ENCODE measurements at places on chromosomes 13 and 19.

GRCh38 chr13:21458813-21459701 is at the start of gene ZDHHC20:
Gene ZDHHC20, minus strand, starts transcription at chr13:21459303. Its CDS starts 132 bp downstream, at chr13:21459171.
- peak; percentile 94 for DNase-seq

- no peak for DNase-seq
Observed at GRCh38 chr19:1811942-1812425, at the start of gene ATP8B3. Gene ATP8B3, minus strand, starts transcription at chr19:1812276. Its CDS starts 540 bp downstream, at chr19:1811736.

DNA sequence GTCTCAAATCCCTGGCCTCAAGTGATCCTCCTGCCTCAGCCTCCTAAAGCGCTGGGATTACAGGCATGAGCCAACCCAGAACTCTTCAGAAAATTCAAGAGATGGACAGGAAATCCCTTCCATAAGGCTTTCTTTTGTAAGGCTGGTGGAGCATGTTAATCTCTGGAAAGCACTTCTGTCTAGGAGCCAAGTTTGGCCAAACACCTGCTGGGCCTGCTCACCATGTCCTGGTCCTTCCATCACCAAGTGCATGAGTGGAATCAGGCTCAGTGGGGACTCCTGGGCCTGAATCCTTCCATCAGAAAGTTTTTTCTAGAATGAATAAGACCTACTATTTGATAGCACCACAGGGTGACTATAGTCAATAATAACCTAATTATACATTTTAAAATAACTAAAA is 148.0 kb downstream of the DCLK1 start:
- no peak for DNase-seq

GRCh38 chr19:10102787-10103236 is 334 bp upstream of the ANGPTL6 start:
- no peak for DNase-seq

DNA sequence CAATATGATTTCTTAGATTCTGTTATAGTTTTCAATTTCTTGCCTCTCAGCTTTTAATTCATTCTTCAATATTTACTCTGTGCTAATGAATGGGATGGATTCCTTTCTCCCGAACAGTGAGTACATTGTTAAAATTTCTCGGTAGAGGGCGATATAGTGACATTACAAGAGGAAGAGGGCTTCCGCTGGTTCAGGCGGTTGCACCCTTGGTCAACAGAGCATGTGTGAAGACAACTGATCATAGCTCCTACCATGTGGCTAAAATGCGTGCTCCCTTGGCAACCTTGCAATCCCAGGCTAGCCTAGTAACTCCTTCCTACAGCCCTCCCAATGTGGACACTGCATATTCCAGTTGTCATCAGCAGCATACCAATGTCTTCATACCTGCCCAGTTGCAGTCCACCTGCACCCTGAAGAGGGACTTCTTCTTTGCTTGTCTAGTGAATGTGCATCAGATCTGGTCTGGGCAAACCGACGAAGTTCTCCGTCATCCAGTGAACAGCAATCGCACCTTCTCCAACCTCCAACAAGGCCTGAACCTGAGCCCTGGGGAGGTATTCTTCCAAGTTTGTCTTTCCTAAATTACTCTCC is 653.0 kb upstream of the GPC6 start:
- DNase-seq, result no peak

DNA sequence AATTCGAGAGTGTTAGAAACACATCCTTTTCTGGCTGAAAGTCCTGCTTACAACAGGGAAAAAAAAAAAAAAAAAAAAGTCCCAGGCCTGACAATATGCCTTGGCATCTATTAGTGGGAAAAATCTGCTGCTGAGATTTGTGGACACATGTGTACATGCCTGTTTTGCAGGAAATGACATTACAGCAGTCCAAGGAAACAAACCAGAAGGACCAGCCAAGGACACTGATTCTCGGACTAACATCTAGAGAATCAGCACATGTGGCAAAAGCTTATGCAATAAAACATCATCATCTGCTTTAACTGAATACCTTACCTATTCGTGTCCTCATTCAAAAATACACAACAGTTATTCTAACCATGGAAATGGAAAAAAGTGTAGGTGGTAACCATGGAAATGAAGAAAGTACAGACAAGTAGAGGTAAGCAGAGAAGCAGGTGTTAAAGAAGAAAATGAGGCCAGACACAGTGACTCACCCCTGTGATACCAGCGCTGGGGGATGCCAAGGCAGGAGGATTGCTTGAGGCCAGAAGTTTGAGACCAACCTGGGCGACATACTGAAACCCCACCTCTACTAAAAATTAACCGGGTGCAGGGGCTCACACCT is 9.4 kb upstream of the DPY19L3 start:
- DNase-seq, result no peak

GRCh38 chr13:49594576-49594975 is 9.2 kb upstream of the RCBTB1 start:
- DNase-seq, result no peak

DNA sequence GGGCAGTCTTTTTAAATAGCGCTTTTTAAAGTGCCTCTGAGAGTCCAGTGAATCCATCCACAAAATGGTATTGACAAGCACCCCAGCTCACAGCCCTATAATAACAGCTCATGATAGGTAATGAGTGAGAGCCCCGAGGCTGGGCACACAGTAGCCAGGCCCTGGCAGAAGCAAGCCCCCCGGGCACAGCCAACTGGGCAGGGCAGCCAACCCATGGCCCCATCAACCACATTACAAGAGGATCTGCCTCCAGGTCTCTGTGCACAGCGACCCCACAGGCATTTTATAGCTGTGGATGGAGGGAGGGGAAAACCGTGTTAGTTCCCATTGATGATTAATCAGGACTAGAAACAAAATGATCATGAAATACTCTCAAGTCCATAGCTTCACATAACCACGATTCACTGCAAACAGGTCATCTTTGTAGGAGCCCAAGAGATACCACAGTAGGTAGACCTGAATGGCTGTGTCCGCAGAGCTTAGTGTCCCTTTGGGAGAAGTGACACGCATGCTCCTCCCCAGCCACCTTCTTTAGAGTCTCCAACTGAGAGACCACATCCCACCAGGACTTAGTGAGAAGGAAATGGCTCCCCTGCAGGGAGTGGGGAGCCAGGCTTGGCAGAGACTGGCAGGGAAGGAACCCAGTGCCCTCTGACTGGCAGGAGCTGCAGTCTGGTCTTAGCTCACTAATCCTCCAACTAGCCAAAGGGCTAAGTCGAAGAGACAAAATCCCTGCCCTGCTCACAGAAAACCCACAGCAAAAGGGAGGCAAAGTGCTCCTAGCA is 4.3 kb upstream of the VSTM2B start:
- DNase-seq, result no peak

DNA sequence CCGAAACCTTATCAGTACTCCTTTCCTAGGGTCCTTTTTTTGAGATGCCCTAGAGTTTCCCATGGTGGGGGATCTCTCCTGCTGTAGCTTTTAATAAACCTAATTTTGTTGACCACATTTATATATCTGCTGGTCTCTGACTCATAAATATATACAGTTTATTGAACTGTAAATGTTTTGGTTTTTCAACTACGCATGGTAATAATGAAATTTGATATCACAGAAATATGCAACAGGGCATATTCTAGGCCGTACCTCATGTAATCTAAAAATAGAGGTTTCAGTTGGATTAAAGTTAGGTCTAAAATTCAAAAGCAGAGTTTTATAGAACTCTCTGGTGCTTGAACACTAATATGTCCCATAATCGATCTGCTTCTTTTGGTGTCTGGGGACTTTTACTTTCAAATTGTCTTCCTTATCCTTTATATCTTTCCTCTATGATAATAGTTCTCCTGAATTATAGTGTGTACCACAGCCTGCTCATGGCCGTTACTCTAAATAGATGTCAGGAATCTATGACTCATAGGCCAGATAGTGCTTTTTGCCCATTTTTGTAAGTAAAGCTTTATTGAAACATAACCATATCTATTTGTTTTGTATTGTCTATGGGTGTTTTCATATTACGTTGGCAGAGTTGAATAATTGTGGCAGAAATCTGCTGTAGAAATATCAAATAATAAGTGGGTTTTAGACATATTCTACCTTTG is 324.8 kb upstream of the PCDH9 start:
- no peak for DNase-seq

DNA sequence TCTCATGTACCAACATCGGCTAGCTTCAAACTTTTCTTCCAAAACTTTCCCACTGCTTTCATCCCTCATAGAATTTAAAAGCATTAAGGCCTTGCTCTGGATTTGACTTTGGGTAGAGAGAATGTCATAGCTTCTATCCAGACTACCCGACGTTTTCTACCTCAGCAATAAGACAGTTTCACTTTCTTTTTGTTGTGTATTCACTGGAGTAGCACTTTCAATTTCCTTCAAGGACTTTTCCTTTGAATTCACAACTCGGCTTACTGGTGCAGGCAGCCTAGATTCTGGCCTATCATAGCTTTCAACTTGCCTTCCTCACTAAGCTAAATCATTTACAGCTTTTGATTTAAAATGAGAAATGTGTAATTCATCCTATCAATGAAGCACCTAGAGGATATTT is 420.4 kb upstream of the GPC6 start:
- DNase-seq, result peak; percentile 4

DNA sequence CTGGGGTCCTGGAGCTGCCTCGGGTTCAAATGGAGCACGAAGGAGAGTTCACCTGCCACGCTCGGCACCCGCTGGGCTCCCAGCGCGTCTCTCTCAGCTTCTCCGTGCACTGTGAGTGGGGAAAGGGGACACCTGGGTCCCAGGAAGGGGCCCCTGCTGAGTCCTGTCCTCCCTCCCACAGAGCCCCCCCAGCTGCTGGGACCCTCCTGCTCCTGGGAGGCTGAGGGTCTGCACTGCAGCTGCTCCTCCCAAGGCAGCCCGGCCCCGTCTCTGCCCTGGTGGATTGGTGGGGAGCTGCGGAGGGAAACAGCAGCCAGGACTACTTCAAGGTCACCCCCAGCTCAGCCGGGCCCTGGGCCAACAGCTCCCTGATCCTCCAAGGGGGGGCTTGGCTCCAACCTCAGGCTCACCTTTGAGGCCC is 11.0 kb upstream of the SIGLEC11 start:
- no peak for DNase-seq

DNA sequence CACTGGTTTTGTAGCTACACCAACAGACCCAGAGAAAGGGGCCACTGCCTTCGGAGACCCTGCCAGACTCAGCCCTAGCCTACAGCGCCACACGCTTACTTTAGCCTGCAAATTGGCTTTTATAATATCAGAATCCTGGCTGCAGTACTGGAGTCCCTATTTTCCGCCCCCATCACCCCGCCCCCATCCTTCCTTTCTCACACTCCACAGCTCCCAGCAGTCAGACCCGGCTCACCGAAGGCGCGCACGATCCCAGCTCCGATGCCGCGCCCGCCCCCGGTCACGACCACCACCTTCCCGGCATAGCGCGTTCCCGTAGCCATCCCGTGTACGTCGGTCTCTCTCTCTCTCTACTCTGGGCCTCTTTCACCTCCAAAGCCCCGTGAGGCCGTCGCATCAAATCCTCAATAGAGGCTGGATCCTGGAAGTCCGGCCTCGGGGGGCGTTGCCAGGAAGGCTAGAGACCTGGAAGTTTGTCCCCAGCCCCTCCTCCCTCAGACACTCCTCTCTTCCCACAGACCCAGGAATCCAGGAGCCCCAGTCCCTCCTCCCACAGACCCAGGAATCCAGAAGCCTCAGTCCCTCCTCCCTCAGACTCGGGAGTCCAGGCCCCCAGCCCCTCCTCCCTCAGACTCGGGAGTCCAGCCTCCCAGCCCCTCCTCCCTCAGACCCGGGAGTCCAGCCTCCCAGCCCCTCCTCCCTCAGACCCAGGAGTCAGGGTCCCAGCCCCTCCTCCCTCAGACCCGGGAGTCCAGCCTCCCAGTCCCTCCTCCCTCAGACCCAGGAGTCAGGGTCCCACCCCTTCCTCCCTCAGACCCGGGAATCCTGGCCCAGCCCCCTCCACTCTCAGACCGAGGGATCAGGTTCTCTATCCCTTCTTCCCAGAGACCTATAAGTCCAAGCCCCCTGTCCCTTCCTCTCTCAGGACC is at the start of gene HSD17B14:
TSS of gene HSD17B14 (minus strand) at position 403 of the 929 bp plus-strand sequence. CDS start at position 323, 80 bp downstream.
- peak; percentile 57 for DNase-seq

DNA sequence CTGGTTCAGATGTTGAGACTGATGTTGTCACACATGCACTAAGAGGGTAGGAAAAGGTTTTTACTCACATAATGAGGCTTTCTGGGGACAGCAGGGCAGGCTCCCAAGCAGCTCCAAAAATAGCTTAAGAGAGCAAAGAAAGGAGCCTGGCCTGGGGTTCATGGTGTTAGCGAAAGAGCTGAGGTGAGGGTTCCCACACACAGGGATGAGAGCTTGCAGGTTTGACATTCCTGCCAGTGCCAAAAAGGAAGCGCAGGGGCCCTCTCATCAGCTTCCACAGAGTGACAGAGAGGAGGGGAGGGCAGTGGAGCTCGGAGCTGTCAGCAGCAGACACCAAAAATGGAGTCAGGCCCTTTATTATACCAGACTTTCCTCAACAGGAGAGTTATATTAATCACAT is 65.5 kb upstream of the FAM216B start:
- DNase-seq, result no peak

DNA sequence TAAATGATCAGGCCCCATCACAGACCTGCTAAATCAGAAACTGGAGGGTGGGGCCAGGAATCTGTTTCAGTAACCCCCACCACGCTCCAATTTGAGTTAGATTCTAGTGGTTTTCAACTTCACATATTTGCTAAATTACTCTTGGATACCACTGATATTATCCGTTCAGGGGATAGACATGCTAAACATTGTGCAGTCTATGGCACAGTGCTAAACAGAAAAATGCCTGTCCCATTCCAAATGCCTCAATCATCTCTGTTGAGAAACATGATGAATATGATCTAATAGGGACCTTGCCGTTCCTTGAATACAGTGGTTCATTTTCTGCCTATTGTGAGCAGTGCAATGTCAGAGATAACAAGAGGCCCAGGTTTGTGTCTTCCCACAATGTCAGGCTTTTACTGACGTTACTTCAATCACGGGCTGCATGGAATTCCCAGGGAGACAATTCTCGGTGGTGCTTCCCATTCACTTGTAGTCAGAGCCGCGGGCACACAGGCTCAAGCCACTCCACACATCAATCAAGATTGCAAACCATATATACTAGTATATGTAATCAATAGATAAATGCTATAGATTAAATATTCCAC is 52.7 kb downstream of the MYO16 start:
- no peak for DNase-seq

GRCh38 chr19:34841780-34842179 is 68.8 kb upstream of the ZNF599 start:
- DNase-seq, result no peak

GRCh38 chr19:47151627-47152026 is 21.0 kb downstream of the SAE1 start:
- DNase-seq, result no peak

GRCh38 chr13:80782441-80782840 is 441.5 kb upstream of the SPRY2 start:
- no peak for DNase-seq

GRCh38 chr19:50854636-50855410 is at the start of gene KLK3:
Gene KLK3, plus strand, starts transcription at chr19:50854915. Its CDS starts 41 bp downstream, at chr19:50854956.
- DNase-seq, result no peak

- no peak for DNase-seq
Observed at GRCh38 chr13:21333186-21333585, 125.9 kb downstream of the ZDHHC20 start.

GRCh38 chr13:32501064-32501463 is 37.5 kb downstream of the N4BP2L2 start:
- no peak for DNase-seq
